AG04450 (cell line): ENCODE measurements at places on chromosomes 4 and X. TPM values are rescaled to one million over a fixed set of nuclear protein-coding genes. Genes with fewer than 3 reads are reported as not detected.

EMCN gene
- not detected in 2 replicates for polyA plus RNA-seq

PCDH10 gene
- 0.36 and 0.37 TPM in 2 replicates for polyA plus RNA-seq

AR gene
- 11.6 and 13.1 TPM in 2 replicates for polyA plus RNA-seq

SPOCK3 gene
- polyA plus RNA-seq: not detected in 2 replicates

CPEB2 gene
- 10.4 and 11.4 TPM in 2 replicates for polyA plus RNA-seq

RTL3 gene
- polyA plus RNA-seq: 0.14 TPM in 1 of 2 replicates, not detected in the other

C4orf36 gene
- 1.2 and 1.3 TPM in 2 replicates for polyA plus RNA-seq

TMSB15A gene
- polyA plus RNA-seq: 22.6 and 35.6 TPM in 2 replicates

GAB1 gene
- polyA plus RNA-seq: 11.7 and 13.8 TPM in 2 replicates

GYPE gene
- 1.6 TPM in 2 replicates for polyA plus RNA-seq

CSAG2 gene
- not detected in 2 replicates for polyA plus RNA-seq

PTTG2 gene
- not detected in 2 replicates for polyA plus RNA-seq

BEX5 gene
- not detected in 2 replicates for polyA plus RNA-seq

TCP11X2 gene
- polyA plus RNA-seq: not detected in 2 replicates

NDNF gene
- not detected in 2 replicates for polyA plus RNA-seq

SMC1A gene
- polyA plus RNA-seq: 21.3 and 25.3 TPM in 2 replicates

SMIM14 gene
- 48.0 and 53.7 TPM in 2 replicates for polyA plus RNA-seq

SPANXB1 gene
- not detected in 2 replicates for polyA plus RNA-seq

SORCS2 gene
- 0.29 and 0.65 TPM in 2 replicates for polyA plus RNA-seq

HSFX2 gene
- not detected in 2 replicates for polyA plus RNA-seq

PAGE1 gene
- polyA plus RNA-seq: not detected in 2 replicates

S100G gene
- polyA plus RNA-seq: not detected in 2 replicates

FAM149A gene
- 0.07 and 0.20 TPM in 2 replicates for polyA plus RNA-seq

RAB40AL gene
- 0.21 and 0.42 TPM in 2 replicates for polyA plus RNA-seq

CHRDL1 gene
- polyA plus RNA-seq: 0.14 and 0.19 TPM in 2 replicates

NXF2B gene
- polyA plus RNA-seq: not detected in 2 replicates

USP26 gene
- polyA plus RNA-seq: not detected in 2 replicates

WAS gene
- 0.14 TPM in 1 of 2 replicates, not detected in the other for polyA plus RNA-seq

EPGN gene
- polyA plus RNA-seq: not detected in 2 replicates

L1CAM gene
- polyA plus RNA-seq: 0.06 and 0.10 TPM in 2 replicates

DUX4 gene
- not detected in 2 replicates for polyA plus RNA-seq

FAM156A gene
- 18.2 and 24.0 TPM in 2 replicates for polyA plus RNA-seq

TBX22 gene
- not detected in 2 replicates for polyA plus RNA-seq

SMIM10L2A gene
- polyA plus RNA-seq: 0.04 and 0.06 TPM in 2 replicates

GATA1 gene
- not detected in 2 replicates for polyA plus RNA-seq

P2RY10 gene
- not detected in 2 replicates for polyA plus RNA-seq

FRMD7 gene
- polyA plus RNA-seq: not detected in 2 replicates

ANOS1 gene
- polyA plus RNA-seq: 0.21 and 0.30 TPM in 2 replicates

CT47B1 gene
- polyA plus RNA-seq: not detected in 2 replicates

CSAG3 gene
- polyA plus RNA-seq: not detected in 2 replicates

PABPC4L gene
- polyA plus RNA-seq: 0.86 and 1.3 TPM in 2 replicates
